ENCODE measurements at places on chromosomes 1 and 21. TPM values are rescaled to one million over a fixed set of nuclear protein-coding genes. Genes with fewer than 3 reads are reported as not detected.

- no peak for DNase-seq
- H3K36me3 ChIP-seq, result no peaks in the 10 kb centered on the region
These were observed 207.1 kb downstream of the NFIA start for GRCh38 chr1:61289232-61290098.

- H3K4me3 ChIP-seq, result no peak overlapping the region
- no peak for DNase-seq
- H3K36me3 ChIP-seq, result no peaks in the 10 kb centered on the region
- H3K4me1 ChIP-seq, result no peaks in the 10 kb centered on the region
These were observed 62.2 kb downstream of the HSF2BP start for GRCh38 chr21:43597052-43597451.

DNA sequence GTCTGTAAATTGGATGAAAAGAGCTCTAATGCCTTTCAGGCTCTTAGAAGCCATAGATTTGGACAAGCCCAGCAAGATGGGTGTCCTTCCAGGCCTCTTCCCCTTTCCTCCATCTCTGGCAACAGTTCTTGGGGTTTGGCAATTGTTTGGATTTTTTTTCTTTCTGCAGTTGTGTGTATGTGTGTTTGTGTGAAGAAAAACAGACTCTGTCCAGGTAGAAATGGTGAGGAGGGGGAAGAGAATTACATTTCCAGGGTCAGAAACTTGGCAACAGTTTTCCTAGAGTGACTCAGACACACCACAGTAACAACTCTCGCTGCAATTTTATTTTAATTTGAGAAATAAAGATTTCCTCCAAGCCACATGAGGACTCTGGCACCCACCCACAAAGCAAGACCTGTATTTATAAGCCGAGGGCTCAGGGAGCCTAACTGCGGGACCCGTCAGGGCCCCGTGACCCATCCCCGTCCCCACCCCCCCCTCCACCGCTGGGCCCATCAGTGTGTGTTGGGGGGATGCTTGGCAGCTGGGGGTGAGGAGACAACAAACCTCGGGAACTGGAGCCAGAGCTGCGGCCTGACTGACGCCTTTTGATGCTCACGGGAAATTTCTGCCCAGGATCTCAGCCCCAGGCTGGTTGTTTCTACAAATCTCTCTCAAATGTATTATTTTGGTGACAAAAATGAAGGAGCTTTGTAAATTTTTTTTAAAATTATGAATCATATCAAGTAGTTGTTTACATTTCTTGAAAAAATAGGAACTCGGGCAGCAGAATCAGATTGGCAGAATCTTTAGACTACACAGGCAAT is 4.4 kb downstream of the TMEM200B start:
- peaks cover 25% of the 10 kb centered on the region for H3K4me1 ChIP-seq
- DNase-seq, result no peak
- no peak overlapping the region for H3K4me3 ChIP-seq
- peaks cover 19% of the 10 kb centered on the region for H3K27me3 ChIP-seq

DNA sequence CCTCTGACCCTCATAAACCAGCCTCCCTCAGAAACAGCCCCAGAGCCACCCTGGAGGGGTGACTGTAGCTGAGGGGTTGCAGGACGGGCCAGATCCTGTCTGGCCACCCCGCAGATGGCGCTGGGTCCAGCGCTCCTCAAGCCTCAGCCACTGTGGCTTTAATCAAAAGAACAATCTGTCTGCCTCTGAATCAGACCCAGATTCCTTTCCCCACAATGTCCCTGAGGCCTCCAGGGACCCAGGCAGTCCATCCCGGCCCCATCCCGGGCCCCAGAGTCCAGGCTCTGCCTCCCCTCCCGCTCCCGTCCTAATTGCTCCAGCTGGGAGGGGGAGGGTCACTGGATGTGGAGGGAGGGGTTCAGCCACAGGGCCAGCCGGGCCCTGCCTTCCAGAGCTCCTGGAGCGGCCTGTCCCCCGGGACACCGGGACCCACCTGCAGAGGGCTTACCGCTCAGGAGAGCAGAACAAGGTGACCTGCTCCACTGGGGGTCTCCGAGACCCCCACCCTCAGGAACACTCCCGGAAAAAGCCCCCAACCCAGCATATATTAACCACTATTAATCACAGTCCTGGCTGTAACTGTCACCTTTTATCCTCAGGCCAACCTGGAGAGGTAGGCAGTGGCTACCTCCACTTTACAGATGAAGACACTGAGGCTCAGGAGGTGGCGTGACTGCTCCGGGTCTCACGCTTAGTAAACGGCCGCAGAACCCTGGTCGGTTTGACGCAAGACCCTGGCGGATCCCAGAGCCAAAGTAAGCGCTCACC is 836 bp upstream of the FBLIM1 start:
- peak overlapping the region; percentile 64 for H3K27ac ChIP-seq
- no peak for DNase-seq
- H3K4me1 ChIP-seq, result peaks cover 41% of the 10 kb centered on the region
- H3K36me3 ChIP-seq, result no peaks in the 10 kb centered on the region

GRCh38 chr1:231866392-231867331 is 240.1 kb downstream of the DISC1 start:
- no peaks in the 10 kb centered on the region for H3K36me3 ChIP-seq
- H3K4me3 ChIP-seq, result no peak overlapping the region
- no peaks in the 10 kb centered on the region for H3K27me3 ChIP-seq
- H3K4me1 ChIP-seq, result no peaks in the 10 kb centered on the region
- peak; percentile 53 for DNase-seq
- H3K27ac ChIP-seq, result no peak overlapping the region

DNA sequence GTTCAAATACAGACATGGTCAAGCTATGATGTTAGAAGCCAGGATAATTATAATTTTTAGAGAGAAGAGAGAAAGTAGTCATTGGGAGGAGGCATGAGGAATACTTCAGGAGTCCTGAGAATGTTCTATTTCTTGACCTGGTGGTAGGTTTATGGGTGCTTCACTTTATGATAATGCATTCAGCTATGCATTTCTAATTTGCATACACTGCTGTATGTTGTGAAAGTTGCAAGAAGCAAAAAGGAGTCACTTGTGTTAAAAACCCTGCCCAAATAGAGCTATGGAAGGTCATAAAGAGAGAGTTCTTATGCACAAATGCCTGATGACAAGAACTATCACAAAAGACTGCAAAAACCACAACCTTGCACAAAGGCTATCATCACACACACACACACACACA is 45.3 kb downstream of the APCS start:
- DNase-seq, result no peak
- no peaks in the 10 kb centered on the region for H3K4me1 ChIP-seq
- no peak overlapping the region for H3K4me3 ChIP-seq
- no peaks in the 10 kb centered on the region for H3K36me3 ChIP-seq

GRCh38 chr1:157829210-157829609 is 9.3 kb upstream of the FCRL1 start:
- H3K36me3 ChIP-seq, result no peaks in the 10 kb centered on the region
- H3K4me3 ChIP-seq, result no peak overlapping the region
- H3K27me3 ChIP-seq, result no peaks in the 10 kb centered on the region
- no peak for DNase-seq
- no peak overlapping the region for H3K27ac ChIP-seq

DNA sequence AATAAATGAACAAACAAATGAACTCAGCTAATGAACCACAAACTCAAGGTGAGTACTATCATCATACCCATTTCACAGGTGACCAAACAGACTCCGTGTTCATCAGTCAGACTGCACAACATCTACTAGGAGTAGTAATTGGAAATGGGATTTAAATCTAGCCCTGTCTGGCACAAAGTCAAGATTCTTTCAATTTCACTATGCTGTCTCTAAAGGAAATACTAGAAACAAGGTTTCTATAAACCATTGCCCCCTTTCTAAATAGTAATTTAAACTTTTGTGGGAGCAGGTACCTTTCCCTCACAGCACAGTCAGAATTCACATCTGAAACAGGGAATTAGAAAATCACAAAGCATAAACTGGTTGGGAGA is 160.3 kb downstream of the TGFBR3 start:
- peaks cover 2% of the 10 kb centered on the region for H3K36me3 ChIP-seq
- H3K27ac ChIP-seq, result no peak overlapping the region
- no peaks in the 10 kb centered on the region for H3K27me3 ChIP-seq

- H3K4me1 ChIP-seq, result peaks cover 12% of the 10 kb centered on the region
- no peak overlapping the region for H3K27ac ChIP-seq
- H3K36me3 ChIP-seq, result peaks cover 4% of the 10 kb centered on the region
- H3K4me3 ChIP-seq, result no peak overlapping the region
- H3K27me3 ChIP-seq, result no peaks in the 10 kb centered on the region
These were observed 1.4 kb downstream of the MATN1 start for GRCh38 chr1:30721812-30722537.

GRCh38 chr1:92486251-92487077 is at the start of gene GFI1:
TSS of gene GFI1 (minus strand) at chr1:92486925. CDS start at chr1:92483487, 3,438 bp downstream.
- H3K36me3 ChIP-seq, result no peaks in the 10 kb centered on the region
- H3K4me3 ChIP-seq, result peak within 1 kb of the TSS; percentile 68
- H3K27me3 ChIP-seq, result no peaks in the 10 kb centered on the region
- H3K27ac ChIP-seq, result peak within 1 kb of the TSS; percentile 97
- peaks cover 55% of the 10 kb centered on the region for H3K4me1 ChIP-seq

- H3K4me3 ChIP-seq, result no peak overlapping the region
- H3K36me3 ChIP-seq, result no peaks in the 10 kb centered on the region
- H3K27ac ChIP-seq, result no peak overlapping the region
- H3K4me1 ChIP-seq, result no peaks in the 10 kb centered on the region
These were observed 130.4 kb downstream of the AK5 start for GRCh38 chr1:77412069-77412819.

- no peak overlapping the region for H3K4me3 ChIP-seq
- H3K4me1 ChIP-seq, result no peaks in the 10 kb centered on the region
- no peaks in the 10 kb centered on the region for H3K27me3 ChIP-seq
- H3K27ac ChIP-seq, result no peak overlapping the region
These were observed 82.7 kb downstream of the TAS1R2 start for GRCh38 chr1:18776777-18777176.

DNA sequence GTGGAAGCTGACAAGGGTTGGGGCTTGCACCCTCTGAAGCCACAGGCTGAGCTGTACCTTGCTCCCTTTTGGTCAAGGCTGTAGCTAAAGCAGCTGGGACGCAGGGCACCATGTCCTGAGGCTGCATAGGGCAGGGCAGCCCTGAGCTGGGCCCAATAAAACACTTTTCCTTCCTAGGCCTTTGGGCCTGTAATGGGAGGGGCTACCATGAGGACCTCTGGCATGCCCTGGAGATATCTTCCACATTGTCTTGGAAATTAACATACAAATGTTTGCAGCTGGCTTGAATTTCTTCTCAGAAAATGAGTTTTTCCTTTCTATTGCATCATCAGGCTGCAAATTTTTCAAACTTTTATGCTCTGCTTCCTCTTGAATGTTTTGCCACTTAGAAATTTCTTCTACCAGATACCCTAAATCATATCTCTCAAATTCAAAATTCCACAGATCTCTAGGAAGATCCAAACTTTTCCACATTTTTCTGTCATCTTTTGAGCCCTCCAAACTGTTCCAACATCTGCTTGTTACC is 32.9 kb upstream of the TTLL7 start:
- no peaks in the 10 kb centered on the region for H3K4me1 ChIP-seq
- H3K27me3 ChIP-seq, result no peaks in the 10 kb centered on the region
- DNase-seq, result no peak
- no peak overlapping the region for H3K4me3 ChIP-seq
- no peaks in the 10 kb centered on the region for H3K36me3 ChIP-seq

DNA sequence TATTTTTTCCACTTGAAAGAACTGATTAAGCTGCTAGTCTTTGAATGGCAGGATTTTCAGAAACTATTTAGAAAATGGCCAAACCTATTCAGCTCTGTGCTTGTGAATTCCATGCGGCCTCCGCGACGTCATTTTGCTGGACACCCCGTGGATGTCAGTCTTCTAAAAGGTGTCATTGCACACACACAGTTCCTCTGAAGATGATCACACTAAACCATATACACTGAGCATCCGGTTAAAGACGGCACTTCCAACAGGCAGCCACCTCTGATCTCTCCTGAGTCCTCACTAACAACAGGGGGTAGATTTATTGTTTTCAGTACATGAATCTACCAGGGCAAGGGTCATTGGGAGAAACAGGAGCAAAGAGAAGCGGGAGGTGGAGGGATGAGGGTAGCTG is 9.1 kb downstream of the CFAP74 start:
- DNase-seq, result no peak
- H3K4me1 ChIP-seq, result no peaks in the 10 kb centered on the region
- H3K27ac ChIP-seq, result no peak overlapping the region
- H3K27me3 ChIP-seq, result no peaks in the 10 kb centered on the region
- no peak overlapping the region for H3K4me3 ChIP-seq

GRCh38 chr1:9688599-9688998 is 37.1 kb downstream of the PIK3CD start:
- no peak overlapping the region for H3K4me3 ChIP-seq
- H3K36me3 ChIP-seq, result no peaks in the 10 kb centered on the region
- H3K27ac ChIP-seq, result no peak overlapping the region

GRCh38 chr1:7418442-7419080 is 352.5 kb upstream of the VAMP3 start:
- no peak overlapping the region for H3K27ac ChIP-seq
- H3K4me3 ChIP-seq, result no peak overlapping the region
- H3K4me1 ChIP-seq, result no peaks in the 10 kb centered on the region
- no peaks in the 10 kb centered on the region for H3K36me3 ChIP-seq
- no peaks in the 10 kb centered on the region for H3K27me3 ChIP-seq
- DNase-seq, result no peak

DNA sequence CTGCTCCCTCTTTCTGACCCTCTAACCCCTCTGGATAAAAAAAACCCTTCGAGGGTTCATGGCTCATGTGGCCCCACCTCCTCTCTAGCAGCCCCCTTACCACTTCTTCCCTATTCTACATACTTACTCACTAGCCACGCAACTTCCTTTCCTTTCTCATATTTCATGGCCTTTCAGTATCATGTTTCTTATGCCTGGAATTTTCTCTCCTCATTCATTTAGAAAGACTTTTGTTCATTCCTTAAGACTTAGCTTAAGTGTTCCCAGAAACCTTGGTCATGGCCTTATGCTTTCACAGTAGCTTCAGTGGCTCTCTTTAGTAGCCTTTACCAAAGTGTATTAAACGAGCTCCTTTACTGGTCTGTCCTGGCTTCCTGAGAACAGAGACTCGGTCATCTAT is 6.1 kb downstream of the ACP6 start:
- H3K27me3 ChIP-seq, result no peaks in the 10 kb centered on the region
- H3K4me3 ChIP-seq, result no peak overlapping the region
- H3K4me1 ChIP-seq, result peaks cover 13% of the 10 kb centered on the region
- no peak overlapping the region for H3K27ac ChIP-seq

DNA sequence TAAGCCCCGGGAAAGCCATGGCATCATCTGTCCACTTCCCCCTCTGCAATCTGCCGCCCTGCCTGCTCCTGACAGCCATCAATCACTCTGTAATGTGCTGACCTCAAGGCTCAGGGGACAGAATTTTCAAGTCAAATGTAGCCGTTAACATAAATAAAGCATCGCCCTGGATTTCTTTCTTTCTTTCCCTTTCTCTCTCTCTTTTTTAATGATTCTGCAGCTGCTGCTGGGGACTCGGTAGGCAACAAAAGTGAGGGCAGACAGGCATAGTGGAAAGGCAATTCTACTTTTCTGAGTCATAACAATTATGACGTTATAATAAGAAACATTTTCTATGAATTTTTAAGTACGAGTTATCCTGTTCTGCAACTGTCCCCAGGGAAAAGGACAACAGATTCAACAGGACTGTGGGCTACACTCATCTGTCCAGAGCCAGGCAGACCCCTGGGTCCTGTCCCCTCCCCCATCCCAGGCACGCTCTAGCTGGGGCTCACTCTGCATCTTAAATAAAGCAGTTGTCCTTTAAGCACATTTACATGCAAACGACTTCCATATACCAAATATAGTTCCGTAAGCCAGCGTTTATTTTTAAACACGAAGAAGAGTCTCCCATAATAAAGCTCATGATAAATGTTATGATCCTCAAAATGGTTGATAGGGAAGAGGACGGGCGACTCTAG is 78.7 kb downstream of the SSBP3 start:
- H3K27me3 ChIP-seq, result no peaks in the 10 kb centered on the region
- H3K27ac ChIP-seq, result peak overlapping the region; percentile 15
- no peaks in the 10 kb centered on the region for H3K36me3 ChIP-seq
- no peak overlapping the region for H3K4me3 ChIP-seq

Gene CLDN17
- not detected for total RNA-seq

Gene ABCG1
- total RNA-seq, result 7.5 TPM

Gene CAMK1G
- not detected for total RNA-seq

Gene OR2T3
- not detected for total RNA-seq

Gene FLG2
- not detected for total RNA-seq

Gene TAS1R3
- total RNA-seq, result 0.26 TPM

Gene C1orf210
- total RNA-seq, result 6.6 TPM

Gene MROH9
- not detected for total RNA-seq
